ENCODE measurements at places on chromosomes 6 and 20. TPM values are rescaled to one million over a fixed set of nuclear protein-coding genes. Genes with fewer than 3 reads are reported as not detected.
A peak's percentile ranks its signal among the peaks of the same experiment; 100 is the strongest.

DNA sequence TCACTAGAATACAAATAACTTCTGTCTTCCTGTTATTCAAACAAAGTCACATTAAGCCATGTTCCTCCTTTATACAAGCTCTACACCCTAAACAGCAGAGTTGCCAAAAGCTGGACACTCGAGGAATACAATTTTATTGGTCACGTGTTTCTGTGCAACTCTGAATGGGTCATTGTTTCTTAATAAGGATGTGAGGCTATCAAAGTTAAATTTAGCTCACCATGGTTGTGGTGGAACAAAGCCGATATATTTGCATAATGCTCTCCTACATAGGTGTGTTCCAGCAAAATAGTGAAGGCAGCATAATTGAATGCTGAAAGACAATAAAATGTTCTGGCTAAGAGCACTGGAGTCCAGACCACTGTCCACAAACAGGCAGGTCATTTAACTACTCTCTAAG lies 36.9 kb upstream of the CD2AP start:
- no peaks in the 10 kb centered on the region for H3K4me1 ChIP-seq
- no peak for DNase-seq
- no peak overlapping the region for H3K4me3 ChIP-seq
- H3K27ac ChIP-seq: no peak overlapping the region

DNA sequence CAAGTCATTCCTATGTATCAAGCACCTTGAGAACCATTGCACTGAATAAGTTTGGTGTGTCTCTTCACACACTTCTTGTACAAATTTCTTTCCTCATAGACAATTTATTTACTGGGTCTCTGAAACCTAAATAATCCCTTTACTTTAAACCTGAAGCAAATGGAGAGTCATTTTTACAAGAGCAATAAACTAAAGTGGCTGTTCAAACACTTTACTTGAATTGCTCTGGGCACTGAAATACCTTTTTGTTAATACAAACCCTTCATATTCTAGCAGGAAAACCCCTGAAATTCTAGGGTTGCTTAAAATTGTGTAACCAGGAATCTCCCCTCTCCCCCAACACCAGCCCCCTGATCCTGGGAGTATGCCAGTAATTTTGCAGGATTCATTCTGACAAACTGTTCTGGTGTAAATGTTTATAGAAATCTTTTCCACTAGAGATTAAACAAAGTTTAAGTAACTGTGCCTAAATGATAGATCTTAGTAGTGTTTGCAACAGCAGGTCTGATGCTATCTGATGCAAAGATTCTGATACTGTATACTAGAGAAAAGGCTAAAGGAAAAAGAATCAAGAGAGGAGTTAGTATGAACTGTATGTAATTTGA lies 13.4 kb downstream of the RSPO3 start:
- H3K27me3 ChIP-seq: peaks cover 3% of the 10 kb centered on the region
- H3K4me3 ChIP-seq: no peak overlapping the region
- no peaks in the 10 kb centered on the region for H3K4me1 ChIP-seq
- H3K27ac ChIP-seq: no peak overlapping the region
- H3K36me3 ChIP-seq: no peaks in the 10 kb centered on the region
- no peak for DNase-seq

DNA sequence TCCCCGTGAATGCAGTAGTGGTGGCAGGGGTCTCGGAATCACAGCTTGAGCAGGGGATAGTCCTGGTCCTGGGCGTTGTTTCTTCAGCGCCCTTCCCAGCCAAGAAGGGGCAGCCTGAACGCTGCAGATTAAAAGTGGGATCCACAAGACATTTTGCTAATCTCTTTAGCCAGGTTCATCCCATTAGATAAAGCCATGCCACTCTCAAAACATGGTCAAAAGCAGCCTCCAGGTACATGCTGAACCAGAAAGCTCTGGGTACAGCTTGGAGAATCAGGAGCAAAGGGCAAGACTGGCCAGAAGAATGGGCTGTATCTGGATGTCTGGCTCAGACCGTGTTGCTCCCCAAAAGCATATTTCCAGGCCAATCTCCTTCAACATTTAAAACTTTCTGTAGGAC lies at the start of gene PRPH2:
Gene PRPH2, minus strand, starts transcription at position 101 of the 400 bp plus-strand sequence. CDS start 263 bp downstream, outside the sequence.
- no peak within 1 kb of the TSS for H3K4me3 ChIP-seq
- peaks cover 18% of the 10 kb centered on the region for H3K4me1 ChIP-seq
- no peak for DNase-seq

- peaks cover 2% of the 10 kb centered on the region for H3K27me3 ChIP-seq
- H3K36me3 ChIP-seq: no peaks in the 10 kb centered on the region
- no peak overlapping the region for H3K27ac ChIP-seq
- no peaks in the 10 kb centered on the region for H3K4me1 ChIP-seq
These were observed 26.4 kb downstream of the FRK start for GRCh38 chr6:116034327-116034726.

Gene ADAM33
- total RNA-seq: not detected

Gene ZNF334
- total RNA-seq: 0.25 TPM

GRCh38 chr6:9632026-9632425 lies 782.8 kb downstream of the TFAP2A start:
- no peaks in the 10 kb centered on the region for H3K4me1 ChIP-seq
- H3K36me3 ChIP-seq: no peaks in the 10 kb centered on the region
- no peak overlapping the region for H3K4me3 ChIP-seq
- DNase-seq: no peak
- H3K27me3 ChIP-seq: no peaks in the 10 kb centered on the region
- no peak overlapping the region for H3K27ac ChIP-seq

- H3K27me3 ChIP-seq: no peaks in the 10 kb centered on the region
- peak; percentile 84 for DNase-seq
- peaks cover 54% of the 10 kb centered on the region for H3K4me1 ChIP-seq
- no peaks in the 10 kb centered on the region for H3K36me3 ChIP-seq
- no peak overlapping the region for H3K4me3 ChIP-seq
These were observed 3.0 kb downstream of the TCEA2 start for GRCh38 chr20:64065974-64066343.

Gene GSTA2
- not detected for total RNA-seq

DNA sequence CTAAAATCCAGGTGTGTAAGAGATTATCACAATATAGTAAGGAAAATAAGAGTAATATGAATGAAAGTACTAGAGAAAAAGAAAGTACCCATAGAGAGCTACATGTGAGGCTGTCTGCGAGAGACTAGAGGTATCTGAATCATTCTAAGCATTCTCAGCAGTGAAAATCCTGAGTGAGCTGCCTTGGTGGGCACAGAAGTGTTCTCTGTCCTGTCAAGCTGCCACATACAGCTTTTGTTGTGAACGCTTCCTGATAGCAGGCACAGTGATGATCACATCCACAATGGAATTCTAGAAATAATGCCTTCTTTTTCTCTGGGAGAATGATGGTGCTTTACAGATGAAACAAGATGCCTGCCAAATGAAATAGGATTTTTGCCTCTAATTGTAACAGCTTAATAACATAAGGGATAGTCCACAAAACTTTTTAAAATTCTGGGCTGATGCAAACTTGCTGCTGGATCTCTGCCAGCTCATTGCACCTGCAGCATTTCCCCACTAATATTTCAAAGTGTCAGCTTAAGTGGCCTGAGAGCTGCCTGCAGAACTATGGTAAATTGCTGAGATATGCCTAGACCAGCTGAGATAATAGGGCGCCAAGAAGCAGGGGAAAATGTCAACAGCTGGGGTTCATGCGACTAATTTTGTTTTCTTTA lies 620.5 kb downstream of the DOK5 start:
- no peaks in the 10 kb centered on the region for H3K4me1 ChIP-seq
- DNase-seq: no peak
- H3K4me3 ChIP-seq: no peak overlapping the region
- H3K27me3 ChIP-seq: no peaks in the 10 kb centered on the region
- H3K27ac ChIP-seq: no peak overlapping the region

Gene TNFRSF6B
- total RNA-seq: not detected

Measured in CD4-positive, CD25-positive, alpha-beta regulatory T cell (primary cell).